ENCODE measurements at places on chromosomes 3 and 15.

- no peak for DNase-seq
Observed at GRCh38 chr3:129526121-129526900, 2.1 kb upstream of the RHO start.

GRCh38 chr3:56089739-56090138 is 378.5 kb downstream of the ERC2 start:
- no peak for DNase-seq

DNA sequence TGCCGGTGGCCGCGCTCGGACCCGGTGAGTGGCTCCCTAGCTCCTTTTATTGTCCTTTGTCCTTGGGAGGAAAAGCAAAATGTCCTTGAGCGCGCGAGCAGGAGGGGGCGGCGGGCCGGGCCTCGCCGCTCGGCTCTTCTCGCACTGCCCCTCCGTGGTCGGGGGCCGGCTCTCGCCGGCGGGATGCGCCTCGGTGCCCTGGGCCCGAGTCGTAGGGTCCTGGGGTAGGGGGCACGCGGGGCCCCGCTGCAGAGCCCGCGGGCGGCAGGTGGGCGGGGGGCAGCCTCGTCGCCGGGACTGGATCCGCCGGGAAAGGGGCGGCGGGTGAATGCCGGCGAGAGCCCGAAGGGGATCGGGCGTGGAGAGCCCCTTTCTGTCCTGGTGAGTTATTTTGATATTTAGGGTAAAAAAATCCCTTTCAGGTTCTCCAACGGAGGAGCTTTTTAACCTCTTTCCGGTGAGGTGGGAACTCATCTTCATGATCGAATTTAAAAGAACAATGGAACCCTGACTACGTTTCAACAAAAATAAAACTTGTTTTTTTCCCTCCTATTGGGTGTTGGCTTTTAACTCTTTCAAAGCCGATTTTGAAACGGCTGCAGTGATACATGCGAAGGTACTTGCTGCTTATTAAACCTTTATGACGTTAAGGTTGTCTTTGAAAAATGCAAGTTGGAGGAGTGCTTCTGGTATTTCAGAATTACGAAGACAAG is 16.8 kb upstream of the CHD2 start:
- peak; percentile 76 for DNase-seq

GRCh38 chr15:58590926-58591325 is 158.6 kb downstream of the ADAM10 start:
- DNase-seq, result no peak

GRCh38 chr3:36063992-36064391 is 316.3 kb upstream of the STAC start:
- DNase-seq, result no peak

DNA sequence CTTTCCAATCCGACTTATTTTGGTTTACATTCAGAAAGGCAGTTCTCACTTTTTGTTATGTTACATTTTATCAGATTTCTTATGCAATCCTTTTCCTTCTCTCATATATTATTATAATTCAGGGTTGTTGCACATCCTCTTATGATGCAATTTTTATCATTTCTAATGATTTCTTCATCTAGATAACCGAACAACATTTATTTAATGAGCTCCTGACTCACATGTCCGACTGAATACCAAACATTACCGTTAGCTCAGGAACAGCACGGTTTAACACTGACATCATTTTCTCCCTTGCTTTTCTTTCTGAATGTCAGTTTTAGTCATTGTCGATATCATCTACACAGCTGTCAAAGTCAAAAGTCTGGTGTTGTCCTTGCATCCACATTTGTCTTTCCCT is 199.2 kb downstream of the BCHE start:
- DNase-seq, result no peak

DNA sequence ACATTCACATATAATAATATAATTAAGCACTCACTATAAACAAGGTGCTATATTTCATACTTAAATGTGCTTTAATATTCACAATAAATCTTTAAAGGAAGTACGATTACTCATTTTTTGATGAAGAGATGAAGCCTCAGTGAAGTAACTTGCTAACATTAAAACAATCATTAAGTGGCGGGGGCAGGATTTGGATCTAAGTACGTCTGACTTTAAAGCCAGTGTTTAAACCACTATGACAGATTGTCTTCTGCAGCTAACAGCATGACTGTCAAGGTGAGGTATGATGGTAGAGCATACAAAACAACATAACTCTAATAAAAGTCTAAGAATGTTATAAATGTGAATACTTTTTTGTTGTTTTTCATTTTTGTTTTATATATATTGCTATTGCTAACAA is 862.1 kb downstream of the ROBO1 start:
- DNase-seq, result no peak

DNA sequence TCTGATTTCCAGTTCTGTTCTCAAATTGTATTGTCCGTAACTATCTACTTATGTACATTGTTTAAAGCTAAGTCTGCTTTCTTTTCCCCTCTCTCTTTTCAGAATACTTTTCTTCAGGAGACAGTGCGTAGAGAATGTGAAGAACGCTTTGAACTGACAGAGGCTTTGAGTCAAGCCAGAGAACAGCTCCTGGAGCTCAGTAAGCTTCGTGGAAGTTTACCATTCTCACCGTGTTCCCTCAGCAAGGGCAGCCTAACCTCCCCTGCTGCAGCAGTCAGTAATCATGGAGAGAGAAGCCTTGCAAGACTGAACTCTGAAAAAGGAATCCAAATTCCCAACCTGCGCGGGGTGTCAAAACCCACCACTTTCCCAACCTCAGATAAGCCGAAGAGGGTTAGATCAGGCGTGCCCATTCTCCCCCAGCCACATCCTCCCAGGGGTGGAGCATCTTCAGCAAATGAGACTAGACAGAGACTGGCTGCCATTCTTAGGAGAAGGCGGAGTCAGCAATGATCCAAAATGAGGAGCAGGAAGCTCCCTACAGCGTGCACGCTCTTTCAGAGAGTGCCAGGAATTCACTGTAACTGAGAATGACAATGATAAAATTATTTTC is 114.6 kb downstream of the CCNL1 start:
- no peak for DNase-seq

DNA sequence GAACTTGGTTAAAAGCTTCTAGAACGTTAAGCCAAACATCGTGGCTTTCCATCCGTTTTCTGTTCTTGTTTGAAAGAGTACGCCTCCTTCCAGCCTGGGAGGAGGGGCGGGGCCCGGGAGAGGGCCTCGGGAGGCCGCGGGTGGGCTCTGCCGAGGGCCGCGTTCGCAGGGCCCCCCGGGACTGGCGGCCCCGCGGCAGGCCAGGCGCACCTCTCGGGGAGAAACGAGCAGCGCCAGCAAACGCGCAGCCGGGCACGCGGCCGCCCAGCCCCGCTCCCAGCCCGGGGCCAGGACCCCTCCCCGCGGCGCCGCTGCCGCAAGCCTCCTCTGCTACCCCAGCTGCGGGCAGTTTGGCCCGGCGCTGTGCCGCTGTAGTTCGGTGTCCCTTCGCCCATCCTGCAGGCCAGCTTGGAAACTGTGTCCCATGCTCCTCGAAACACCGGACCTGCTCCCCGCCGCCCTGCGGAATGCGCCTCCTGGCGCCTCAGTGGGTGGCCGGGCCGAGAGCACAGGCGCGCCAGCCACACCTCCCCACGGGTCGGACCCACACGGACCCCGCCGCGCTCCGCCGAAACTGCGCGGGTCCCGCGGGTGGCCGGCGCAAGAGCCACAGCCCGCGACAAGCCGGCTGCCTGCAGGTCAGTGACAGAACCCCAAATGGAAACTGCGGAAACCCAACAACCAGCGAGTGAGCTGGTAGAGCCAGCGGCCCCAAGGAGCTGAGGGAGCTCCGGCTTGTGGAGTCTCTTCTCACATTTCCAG is 2.3 kb downstream of the OCA2 start:
- DNase-seq, result no peak

GRCh38 chr3:121748680-121749275 is 763 bp downstream of the GOLGB1 start:
- DNase-seq, result no peak

DNA sequence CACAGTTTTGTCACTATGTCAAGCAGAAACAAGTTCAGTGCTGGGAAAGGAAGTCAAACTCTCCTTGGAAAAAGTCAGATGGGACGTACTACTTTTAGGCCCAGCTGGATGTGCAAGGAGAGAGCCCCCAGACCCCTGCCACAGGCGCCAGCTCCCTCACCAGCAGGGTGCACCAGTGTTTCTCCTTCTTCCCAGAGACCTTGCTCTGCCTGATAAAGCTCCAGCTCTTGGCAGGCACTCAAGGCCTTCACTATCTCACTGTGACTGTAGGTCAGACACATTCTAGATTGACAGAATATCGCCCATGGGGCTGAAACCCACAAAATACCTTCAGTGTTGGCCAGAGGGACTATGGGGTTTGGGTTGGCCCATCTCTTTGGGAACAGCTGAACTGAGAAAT is 54.8 kb upstream of the CHRNB4 start:
- no peak for DNase-seq

- no peak for DNase-seq
Observed at GRCh38 chr3:16900779-16901440, 16.2 kb downstream of the PLCL2 start.

- DNase-seq, result peak; percentile 57
Observed at GRCh38 chr3:56988458-56989168, 71.9 kb upstream of the SPATA12 start.

- no peak for DNase-seq
Observed at GRCh38 chr3:27930052-27930602, 208.0 kb upstream of the EOMES start.

DNA sequence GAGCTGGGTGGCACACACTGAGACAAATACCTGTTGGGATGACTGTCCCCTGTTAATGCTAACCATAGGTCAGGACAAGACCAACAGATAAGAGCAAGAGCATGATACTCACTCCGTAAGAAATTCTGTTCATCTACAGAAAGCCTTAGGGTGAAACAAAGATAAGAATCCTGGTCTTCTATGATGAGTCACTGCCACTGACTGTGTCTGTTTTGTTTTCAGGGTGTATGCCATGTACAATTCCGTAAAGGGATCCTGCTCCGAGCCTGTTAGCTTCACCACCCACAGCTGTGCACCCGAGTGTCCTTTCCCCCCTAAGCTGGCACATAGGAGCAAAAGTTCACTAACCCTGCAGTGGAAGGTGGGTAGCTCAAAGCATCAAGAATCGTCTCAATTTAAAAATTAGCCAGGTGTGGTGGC is 141.1 kb downstream of the GHSR start:
- no peak for DNase-seq

DNA sequence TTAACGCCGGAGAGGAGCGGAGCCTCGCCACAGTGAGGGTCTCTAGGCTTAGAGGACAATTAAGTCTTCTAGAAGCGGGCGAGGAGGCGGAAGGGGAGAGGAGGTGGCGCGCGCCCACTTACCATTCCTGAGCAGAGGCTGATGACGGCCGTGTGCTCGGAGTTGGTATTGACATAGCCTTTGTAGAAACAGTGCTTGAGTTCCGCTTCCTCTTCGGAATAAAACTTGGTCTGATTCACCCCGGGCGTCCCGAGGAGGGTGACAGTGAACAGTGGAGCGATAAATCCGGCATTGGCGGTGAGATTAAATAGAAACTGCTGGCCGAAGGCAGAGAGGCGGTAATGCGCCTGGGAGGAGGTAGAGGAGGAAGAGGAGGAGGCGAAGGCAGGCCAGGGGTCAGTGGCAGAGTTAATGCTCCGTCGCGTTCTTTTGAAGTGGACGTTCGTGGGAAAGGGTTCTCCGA is 1.3 kb downstream of the ADAMTS9 start:
- peak; percentile 3 for DNase-seq

- DNase-seq, result no peak
Observed at GRCh38 chr3:19016851-19017250, 131.5 kb upstream of the KCNH8 start.

- no peak for DNase-seq
Observed at GRCh38 chr3:153848702-153849101, 272.5 kb upstream of the ARHGEF26 start.

GRCh38 chr3:189300345-189300744 is 128.6 kb downstream of the TPRG1 start:
- DNase-seq, result no peak

DNA sequence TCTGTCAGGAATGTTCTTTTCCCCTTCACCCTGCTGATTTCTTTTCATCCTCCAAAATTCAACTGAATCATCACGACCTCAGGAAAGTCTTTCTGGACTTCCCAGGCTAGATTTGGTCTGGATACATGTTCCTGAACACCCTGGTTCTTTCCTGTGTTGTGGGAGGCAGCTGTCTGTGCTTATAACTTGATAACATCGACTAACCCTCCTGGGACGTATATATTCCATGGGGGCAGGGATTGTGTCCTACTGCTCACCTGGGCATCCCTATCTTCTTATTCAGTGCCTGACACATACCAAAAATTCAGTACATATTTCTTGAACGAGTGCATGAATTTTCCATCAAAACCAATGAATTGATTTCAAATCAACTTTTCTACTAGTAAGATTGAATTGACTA is 47.6 kb upstream of the MEF2A start:
- no peak for DNase-seq

DNA sequence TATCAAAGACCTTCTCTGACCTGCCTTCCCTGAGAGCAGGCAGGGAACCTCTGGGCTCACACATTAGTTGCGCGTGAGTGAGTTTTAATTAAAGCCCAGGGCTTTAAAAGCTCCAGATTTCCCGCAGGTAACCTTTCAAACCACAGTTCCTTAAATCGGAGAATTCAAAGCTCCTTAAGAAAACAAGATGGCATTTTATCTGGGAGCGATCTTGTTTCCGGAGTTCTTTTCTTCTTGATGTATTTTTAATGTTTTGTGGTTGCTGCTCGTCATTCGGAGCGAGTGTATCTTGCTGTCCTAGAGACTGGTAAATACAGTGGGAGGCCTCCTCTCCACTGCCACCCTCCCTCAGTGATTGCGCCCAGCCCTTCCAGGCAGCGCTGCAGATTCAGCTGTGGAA is 284.3 kb downstream of the CLSTN2 start:
- DNase-seq, result no peak

GRCh38 chr15:68497206-68497910 is 65.4 kb upstream of the ITGA11 start:
- DNase-seq, result no peak

DNA sequence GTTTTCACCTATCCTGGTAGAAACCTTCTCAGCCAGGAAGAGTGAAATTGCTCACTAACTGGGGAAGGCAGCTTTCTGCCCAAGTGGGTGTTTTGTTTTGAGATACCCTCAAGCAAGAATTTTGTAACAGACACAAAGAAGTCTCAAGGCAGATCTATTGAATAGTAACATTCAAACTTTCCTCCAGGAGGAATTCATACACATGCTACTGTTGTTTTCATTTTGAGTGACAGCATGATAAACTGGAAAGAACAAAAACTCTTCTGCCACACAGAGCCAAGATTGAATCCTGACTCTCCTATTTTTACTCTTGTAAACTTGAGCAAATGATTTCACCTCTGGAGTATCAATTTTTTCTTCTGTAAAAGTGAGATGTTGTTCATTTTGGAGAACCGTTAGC is 54.8 kb upstream of the MBNL1 start:
- DNase-seq, result no peak

- no peak for DNase-seq
Observed at GRCh38 chr15:88580532-88580931, 34.1 kb upstream of the DET1 start.

GRCh38 chr3:190166948-190167347 is 46.3 kb upstream of the P3H2 start:
- DNase-seq, result no peak

GRCh38 chr3:23174426-23175039 is 28.6 kb upstream of the UBE2E2 start:
- DNase-seq, result no peak

- DNase-seq, result no peak
Observed at GRCh38 chr15:77367631-77368030, 52.3 kb downstream of the PEAK1 start.

GRCh38 chr15:83650831-83651230 is 3.1 kb upstream of the ADAMTSL3 start:
- no peak for DNase-seq

All from T-helper 2 cell (primary cell).